ENCODE measurements at places on chromosomes 4 and X.

- DNase-seq: no peak
Measured at GRCh38 chr4:177041356-177041755, 248.6 kb upstream of the VEGFC start.

GRCh38 chrX:31921236-31921635 is 849.4 kb upstream of the FTHL17 start:
- DNase-seq: no peak

DNA sequence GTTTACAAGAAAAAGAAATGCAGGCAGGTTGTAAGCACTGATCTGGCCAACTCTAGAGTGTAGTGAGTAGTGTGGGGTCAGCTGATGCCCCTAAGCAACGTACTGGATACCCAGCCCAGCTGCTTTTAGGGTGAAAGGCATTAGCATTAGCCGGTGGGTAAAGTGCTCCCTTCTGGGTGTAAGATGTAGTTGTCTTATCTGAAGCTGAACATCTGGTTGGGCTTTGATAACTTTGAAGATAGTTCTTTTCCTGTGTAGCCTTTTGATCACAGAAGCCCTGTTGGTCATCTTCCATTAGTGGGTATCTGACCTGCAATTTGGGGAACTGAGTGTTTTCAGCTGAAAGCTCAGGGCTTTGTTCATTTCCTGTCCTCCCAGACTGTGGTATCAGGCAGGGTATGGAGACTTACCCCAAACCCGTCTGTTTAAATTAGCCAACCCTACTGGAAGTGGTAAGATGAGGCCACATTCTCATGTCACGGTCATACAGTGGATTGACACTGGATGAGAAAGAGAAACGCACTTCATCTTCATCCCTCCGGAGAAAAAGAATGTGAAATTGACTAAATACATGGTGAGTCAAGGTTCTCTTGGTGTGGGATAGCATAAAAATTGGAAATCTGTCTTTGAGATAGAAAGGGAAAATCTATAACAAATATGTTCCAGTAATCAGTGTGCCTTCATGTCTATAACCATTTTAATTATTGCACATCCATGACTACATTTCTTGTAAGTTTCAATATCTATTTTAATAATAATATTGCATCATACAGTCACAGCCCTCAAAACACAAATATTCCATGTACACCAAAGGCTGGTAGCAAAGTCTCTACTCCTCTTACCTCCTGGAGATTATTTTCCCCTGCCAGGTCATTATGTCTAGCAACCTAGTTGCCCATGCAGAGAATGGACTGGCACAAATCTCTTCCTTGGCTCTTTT is 8.7 kb downstream of the RHOH start:
- DNase-seq: peak; percentile 96

GRCh38 chrX:54423161-54423888 is 16.9 kb upstream of the TSR2 start:
- DNase-seq: no peak

DNA sequence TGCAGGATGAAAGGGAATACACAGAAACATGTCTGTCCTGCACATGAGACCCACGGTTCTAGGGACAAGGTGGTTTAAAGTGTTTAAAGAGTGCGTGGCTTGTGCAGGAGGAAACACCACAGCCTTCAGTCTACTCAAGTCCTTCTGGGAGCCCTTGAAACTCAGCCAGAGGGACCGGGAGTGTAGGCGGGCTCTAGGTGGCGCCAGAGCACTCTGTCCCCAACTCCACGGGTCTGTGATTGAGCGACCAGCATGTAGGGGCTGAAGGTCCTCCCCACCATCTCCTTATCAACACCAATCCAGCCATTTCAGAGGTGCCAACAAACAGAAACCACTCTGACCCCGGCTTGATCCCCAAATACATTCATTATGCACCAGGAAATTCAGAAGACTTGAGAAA is 82.0 kb upstream of the CLDN34 start:
- peak; percentile 54 for DNase-seq

GRCh38 chr4:84218031-84218430 is 281.1 kb downstream of the NKX6-1 start:
- DNase-seq: no peak

DNA sequence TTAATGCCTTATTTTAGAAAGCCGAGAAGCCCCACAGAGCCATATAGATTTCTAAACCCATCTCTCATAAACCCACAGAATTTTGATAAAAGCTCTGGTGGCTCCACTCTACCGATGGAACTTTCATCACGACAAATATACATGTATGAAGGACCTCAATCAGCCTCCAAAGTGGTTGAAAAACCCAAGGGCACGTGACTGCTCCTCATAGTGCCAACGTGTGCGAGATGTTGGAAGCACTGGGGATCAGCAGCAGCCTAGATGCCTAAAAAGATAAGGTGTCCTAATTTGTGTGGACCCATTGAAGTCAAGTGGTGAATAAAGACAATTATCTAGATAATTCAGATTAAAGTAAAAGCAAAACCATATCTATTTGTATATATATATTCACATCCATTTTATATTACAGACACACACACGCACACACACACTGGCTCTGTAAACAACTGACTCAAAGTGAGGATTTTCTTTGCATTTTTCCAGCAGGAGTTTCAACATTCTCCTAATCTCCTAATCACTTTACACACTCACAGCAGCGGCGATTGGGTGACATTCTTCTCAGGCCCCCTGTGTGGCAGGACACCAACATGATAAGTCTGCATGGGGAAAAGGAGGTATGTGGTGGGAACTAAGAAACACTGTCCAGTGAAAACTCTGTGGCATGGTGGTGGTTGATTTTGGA is 2.8 kb upstream of the PITX2 start:
- no peak for DNase-seq

DNA sequence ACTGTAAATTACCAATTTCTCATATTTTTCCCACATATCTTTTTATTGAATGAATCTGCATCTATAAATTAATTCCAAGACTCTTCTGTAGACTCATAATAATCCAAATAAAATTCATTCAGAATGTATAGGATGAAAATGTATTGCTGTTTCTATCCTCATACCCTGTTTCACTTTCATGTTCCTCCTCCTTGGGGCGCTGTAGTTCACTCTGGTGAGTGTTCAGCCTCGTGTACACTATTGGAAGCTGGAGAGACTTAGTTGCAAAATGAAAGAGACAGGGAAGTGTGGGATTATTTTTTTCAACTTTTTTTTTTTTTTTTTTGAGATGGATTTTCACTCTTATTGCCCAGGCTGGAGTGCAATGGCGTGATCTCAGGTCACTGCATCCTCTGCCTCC is 296.1 kb downstream of the TLL1 start:
- peak; percentile 16 for DNase-seq
